ENCODE measurements at places on chromosomes 2 and 18. TPM values are rescaled to one million over a fixed set of nuclear protein-coding genes. Genes with fewer than 3 reads are reported as not detected.
A peak's percentile ranks its signal among the peaks of the same experiment; 100 is the strongest.

GRCh38 chr2:205637320-205637602 is 45.0 kb upstream of the NRP2 start:
- peak; percentile 49 for DNase-seq

Gene UPP2
- not detected for polyA plus RNA-seq

Gene TDRD15
- polyA plus RNA-seq: not detected

DNA sequence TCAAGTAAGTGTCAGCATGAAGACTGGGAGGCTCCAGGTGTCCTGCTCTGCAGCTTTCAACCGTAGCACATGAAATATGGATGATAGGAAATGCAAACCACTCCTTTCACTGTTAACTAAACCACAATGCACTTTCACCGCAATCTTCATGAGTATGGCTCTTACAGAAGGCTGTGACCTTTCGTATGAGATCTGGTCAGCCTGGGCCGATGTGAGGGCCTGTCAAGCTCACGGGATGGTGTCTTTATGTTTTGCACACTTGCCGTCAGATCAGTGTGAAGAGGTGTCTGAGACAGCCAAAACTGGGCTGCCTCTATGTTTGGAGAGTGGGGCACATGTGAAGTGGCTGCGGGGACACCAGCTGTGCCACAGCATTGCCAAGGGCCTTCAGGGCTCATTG is 62.8 kb upstream of the AFF3 start:
- no peak for DNase-seq

GRCh38 chr2:129224486-129224885 is 755.0 kb upstream of the RAB6C start:
- no peak for DNase-seq

Gene KATNAL2
- 4.6 TPM for polyA plus RNA-seq

Gene MERTK
- not detected for polyA plus RNA-seq

Data from GM23248 (cell line).